ENCODE measurements at places on chromosomes 6 and 20.

GRCh38 chr6:113634352-113635163 lies 222.6 kb upstream of the MARCKS start:
- no peak for DNase-seq

DNA sequence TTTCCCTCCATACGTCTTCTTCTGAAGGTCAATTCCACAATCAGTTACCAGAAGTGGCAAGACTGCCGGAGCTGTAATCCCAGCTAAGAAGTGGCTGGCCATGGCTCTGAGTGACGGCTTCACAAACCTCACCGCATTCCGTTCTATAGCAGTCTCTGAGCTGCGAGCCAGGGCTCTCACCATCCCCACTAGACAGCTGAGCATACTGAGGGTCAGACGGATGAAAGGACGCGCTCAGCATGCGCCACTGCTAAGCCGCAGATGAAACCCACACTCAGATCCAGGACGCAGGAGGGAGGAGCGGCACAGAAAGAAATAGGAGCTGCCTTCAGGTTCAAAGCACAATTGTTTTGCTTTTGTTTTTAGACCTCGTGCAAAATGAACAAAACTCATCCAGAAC lies 97.9 kb downstream of the ANKRD60 start:
- no peak for DNase-seq

- no peak for DNase-seq
Observed at GRCh38 chr6:169971081-169971861, 219.8 kb downstream of the ERMARD start.

DNA sequence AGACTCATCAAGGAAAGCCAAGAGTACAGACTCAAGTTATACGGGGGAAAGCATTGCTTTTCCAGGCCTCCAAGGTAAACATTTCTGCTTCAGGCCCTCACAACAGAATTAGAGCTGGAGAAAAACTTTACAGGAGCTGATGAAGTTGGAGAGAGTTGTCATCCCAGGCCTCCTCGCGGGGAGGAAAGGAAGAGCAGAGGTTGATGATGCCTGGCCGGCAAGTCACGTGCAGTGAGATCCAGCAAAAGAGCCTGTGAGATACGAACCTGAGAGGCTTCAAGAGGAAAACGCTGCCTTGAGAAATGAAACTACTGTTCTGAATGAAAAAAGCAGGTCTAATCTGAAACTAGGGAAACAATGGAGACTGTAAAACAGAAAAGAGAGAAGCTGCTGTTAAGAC lies 122.9 kb downstream of the FAM120B start:
- no peak for DNase-seq

- DNase-seq = no peak
Observed at GRCh38 chr20:10924644-10925201, 250.9 kb upstream of the JAG1 start.

DNA sequence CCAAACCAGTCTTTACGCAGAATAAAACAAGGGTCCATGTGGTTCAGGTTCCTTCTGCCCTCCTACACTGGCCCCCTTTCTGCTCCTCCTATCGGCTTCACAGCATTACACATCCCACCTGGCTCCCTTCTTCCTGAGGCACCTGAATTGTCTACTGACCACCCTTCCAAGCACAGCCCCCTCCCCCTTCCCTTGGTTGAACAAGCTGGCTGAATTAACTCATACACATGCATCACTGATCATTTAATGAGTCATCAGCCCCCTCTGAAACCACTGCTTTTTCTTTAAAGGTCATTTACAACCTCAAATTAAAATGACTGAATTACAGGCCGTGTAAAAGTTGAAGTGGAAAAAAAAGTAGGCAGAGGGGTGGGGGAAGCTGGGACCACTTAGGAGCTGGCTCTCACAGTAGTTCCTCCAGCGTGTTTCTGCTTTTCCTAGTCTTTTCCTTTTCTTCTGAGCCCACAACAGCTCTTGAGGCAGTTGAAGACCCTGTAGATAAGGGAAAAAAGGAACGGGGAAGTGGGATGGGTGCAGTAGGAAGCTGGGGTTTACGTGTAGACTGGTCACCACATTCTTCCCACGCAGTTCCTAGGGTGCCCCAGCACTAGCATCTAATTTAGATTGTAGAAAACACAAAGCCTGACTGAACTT lies 67.6 kb downstream of the FYN start:
- no peak for DNase-seq

- DNase-seq = no peak
Observed at GRCh38 chr6:96934087-96934486, 9.6 kb downstream of the KLHL32 start.

DNA sequence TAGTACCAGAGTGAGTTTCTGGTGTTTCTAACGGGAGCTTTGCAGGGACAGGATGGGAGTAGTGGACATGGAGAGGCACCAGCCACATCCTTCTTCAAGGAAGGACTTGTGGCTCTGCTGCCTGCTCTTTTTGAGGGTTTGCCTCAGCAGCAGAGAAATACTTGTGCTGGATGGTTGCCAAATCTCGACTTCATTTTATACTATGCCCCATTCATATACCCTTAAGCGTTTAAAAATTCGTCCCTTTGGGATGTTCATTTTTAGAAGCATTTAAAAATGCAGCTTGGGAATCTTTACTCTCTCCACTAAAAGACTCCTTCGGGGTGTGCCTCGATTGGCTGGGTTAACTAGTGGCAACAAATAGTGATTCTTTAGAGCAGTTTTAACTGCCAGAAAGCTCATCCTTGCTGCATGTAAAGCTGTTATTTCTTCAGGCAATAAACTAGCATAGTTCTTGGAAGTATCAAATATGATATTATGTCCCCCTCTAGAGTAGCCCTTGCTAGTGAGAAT lies 126.5 kb upstream of the B3GAT2 start:
- no peak for DNase-seq

DNA sequence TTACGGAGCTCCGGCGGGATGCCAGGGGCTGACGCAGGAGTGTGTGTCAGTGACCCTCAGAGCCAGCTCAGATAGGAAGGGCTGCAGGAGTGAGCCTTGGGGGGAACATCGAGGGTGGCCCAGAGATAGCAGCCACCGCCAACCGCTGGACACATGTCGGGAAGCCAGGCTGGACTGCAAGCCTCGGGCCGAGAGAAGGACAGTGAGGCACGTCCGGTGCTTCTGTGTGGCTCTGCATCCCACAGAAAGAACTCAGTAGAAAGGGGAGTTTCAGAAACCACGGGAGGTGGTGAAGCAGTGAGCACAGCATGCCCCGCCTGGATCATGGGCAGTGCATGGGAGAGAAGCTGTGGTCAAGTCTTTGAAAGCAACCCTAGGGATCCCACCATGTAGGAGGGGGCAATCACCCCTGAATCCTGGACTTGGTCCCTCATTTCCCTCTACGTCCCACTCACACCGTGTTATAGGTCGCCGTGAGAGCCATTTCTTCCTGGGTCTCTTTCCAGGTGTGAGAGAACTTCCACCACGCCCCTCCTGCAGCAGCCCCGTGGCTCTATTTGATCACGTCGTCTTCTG lies 383.7 kb upstream of the CDH4 start:
- no peak for DNase-seq

- DNase-seq = no peak
Observed at GRCh38 chr6:135801755-135802465, 49.6 kb upstream of the PDE7B start.

DNA sequence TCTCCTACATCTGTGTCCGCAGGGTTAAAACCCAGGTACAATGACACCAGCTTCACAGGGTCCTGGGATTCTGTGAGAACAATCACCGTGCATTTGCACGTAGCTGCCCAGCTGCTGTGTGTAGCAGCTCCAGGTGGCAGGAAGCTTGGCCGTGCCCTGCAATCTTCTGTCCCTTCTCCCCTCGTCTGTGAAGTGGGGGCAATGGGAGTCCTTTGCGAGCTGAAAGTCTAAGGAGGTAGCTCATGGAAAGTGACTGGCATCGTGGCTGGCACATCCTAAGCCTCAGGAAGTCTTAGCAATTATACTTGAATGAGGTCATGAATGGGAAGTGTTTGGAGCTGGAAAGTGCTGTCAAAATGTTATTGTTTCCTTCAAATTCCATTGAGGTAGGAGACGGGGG lies 137.1 kb downstream of the SMOC2 start:
- no peak for DNase-seq

- DNase-seq = no peak
Observed at GRCh38 chr6:35081426-35081851, 59.7 kb downstream of the TCP11 start.

DNA sequence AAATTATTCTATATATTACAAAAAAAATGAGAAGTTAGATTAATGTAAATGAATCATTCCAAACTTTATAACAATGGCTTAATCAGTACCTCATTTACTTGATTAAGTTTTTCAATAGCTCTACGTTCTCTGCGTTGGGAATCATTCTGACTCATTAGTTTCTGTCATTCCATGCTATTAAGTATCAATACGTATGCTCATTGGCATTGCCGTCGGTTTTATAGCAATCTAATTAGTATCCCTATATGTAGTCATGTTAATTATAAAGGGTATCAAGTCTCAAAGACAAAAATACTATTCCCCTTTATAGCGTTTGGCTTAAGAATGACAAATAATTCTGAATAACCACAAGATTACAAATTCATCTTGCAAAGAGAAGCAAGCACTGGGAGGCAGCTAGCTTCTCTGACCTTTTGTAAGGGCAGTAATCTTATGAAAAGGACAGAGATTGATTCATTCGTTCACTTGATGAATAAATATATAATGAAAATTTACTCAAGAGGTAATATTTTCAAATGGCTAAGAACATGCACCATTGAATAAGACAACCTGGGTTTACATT lies 41.8 kb downstream of the OLIG3 start:
- no peak for DNase-seq

GRCh38 chr6:25056130-25056529 lies 120.4 kb upstream of the RIPOR2 start:
- DNase-seq = no peak

- DNase-seq = no peak
Observed at GRCh38 chr20:63495741-63496595, 2.9 kb downstream of the EEF1A2 start.

DNA sequence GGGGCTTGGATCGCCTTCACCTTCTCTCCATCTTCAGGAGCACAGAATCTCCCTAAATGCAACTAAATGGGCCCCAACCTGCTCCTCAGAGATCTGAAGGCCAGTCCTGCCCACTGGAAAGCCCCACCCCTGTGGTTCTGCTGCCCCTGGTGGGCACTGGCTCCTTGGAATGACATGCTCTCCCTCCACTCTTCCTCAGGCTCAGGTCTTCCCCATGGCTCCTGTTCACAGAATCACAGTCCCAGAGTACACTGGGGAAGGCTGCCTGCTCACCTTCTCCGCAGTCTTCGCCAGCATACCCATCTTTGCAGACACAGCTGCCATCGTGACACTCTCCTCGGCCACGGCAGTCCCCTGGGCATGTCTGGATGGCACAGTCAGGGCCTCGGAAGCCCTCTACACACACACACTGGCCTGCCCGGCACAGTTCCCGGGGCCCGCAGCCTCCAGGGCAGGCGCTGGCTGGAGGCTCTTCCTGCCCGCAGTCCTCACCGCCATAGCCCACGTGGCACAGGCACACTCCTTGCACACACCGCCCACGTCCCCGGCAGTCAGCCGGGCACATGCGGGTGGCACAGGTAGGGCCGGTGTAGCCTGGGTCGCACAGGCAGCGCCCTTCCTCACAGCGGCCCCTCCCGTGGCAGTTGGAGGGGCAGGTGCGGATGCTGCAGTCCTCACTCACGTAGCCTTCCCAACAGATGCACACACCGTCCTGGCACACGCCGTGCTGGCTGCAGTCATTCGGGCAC lies 13.6 kb downstream of the TNXB start:
- no peak for DNase-seq

GRCh38 chr6:82783587-82784236 lies 281.9 kb downstream of the UBE3D start:
- DNase-seq = no peak

DNA sequence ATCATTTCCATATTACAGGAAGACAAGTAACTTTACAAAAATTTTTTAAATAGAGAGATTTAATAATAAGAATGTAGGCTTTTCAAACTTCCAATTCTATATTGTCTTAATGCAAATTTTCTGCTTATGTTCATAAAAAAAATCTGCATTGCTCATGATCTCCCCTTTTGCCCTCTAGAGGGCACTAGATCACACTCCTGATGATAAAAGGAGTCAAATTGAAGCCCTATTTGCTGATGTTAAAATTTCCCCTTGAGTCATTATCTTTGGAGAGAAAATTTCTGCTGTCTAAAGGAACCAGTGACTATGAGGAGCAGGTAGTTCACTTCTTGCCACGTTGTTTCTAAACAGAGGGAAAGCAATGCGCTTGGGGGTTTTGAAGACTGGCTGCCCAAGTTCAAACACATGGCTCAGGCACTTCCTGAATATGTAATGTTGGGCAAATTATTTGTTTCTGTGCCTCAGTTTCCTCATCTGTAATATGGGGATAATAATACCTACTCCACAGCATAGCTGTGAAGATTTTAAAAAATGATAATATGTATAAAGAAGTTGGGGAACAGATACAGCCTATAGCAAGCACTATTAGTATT lies 874.2 kb downstream of the TFAP2A start:
- DNase-seq = no peak

DNA sequence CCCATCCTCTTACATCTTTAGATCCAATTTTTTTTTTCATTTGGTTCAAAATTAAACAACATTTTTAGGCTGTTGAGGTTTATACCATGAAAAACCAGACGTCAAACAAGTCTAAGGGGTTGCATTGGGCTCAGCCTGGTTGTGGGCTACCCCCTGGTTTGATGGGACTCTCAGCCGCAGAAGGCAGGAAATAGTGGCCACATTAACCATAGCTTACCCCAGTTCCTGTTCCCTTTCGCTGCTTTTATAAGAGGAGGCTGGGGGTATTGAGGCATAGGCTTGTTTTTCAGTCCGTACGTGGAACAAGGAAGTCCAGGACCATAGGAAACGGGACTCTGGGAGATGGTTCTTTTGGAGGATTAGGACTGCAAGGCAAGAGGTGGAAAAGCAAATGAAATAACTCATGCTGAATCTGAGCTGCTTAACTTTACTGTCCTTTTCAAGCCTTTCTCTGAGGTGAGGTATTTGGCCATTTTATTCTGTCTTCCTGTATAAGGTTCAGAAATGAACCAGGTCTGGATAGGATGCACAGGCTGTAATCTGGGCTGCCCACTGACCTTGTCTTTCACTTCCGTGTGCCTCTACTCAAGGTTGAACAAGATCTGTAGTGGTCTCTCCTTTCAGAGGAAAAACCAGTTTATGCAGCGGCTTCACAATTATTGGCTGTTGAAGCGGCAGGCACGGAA lies 7.7 kb downstream of the BRPF3 start:
- no peak for DNase-seq

- DNase-seq = no peak
Observed at GRCh38 chr6:14520536-14520935, 403.0 kb downstream of the CD83 start.
